Kasumi-1 (cell line): ENCODE measurements at places on chromosomes 16 and 17.

DNA sequence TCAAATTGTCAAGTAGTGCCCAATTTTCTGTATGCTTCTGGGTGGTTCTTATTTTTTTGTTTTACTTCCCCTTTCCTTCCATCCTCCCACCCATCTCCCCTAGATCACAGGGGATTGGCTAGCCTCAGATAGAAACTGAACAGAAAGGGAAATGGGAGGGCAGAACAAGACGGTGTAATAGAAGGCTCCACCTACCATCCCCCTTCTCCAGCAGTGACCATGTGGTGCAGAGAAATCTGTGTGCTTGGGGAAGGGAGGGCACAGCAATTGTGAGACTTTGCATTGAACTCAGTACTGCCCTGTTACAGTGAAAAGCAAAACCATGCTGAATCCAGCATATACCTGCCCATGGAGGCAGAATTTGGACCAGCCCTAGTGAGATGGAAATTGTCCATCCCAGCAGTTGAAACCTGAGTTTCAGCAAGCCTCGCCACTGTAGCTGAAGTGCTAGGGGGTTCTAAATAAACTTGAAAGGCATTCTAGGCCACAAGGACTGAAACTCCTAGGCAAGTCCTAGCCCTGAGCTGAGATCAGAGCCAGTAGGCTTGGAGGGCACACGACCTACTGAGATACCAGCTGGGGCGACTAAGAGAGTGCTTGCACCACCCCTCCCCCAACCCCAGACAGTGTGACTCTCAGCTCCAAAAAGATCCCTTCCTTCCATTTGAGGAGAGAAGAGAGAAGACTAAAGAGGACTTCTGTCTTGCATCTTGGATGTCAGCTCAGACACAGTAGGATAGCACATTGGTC lies 5.2 kb downstream of the SLFN11 start:
- DNase-seq = peak; percentile 67

GRCh38 chr16:64910356-64910755 lies 211.5 kb downstream of the CDH11 start:
- no peak for DNase-seq

DNA sequence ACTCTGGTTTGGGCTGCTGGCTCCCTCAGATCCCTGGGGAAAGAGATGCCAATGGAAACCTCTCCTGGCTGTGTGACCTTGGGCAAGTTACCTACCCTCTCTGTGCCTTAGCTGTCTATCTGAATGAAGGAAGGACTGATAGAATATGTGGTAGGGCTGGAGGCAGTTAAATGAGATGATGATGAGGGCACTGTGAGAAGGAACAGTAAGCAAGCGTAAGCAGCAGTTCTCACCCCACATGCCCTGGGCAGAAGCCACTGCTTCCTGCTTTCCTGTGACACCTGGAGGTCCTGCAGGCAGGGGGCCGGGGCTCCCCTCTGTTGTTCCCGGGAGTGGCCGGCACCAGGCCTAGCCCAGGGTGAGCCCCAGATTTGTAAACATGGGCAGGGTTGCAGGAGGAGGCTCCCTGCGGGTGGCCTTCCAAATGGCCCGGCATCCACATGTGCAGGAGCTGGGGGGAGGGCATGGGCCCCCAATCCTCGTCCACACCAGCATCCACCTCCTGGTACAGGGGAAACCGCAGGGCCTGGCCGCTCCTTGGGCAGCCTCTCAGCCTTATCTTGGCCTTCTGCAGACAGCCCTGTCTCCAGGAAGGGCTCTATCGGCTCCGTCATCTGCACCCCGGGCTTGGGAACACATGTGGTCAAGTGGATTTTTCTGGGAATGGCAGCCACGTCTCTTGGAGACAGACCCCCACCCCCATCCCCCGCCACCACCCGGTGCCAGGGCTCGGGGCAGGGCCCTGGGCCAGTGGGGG lies 235.6 kb upstream of the GSE1 start:
- peak; percentile 11 for DNase-seq

- DNase-seq = no peak
Measured at GRCh38 chr16:76518781-76519180, 241.6 kb downstream of the CNTNAP4 start.

GRCh38 chr17:32720671-32721070 lies 156.3 kb downstream of the MYO1D start:
- no peak for DNase-seq

DNA sequence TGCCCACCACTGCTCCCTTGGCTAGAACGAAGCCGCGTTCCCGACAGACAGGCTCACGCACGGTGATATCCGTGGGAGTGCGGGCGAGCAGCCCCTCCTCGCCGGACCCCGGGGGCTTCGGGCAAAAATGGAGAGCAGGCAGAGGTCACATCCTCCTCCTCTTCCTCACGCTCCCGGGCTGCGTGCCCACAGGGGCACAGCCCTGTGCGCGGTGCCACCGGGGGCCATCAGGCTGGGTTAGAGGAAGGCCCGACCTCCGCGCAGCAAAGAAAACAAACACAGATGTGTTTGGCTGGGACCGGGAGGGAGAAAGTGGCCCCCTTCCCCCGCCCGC lies 519 bp upstream of the NTN1 start:
- no peak for DNase-seq

- no peak for DNase-seq
Measured at GRCh38 chr17:9810100-9810949, 11.6 kb downstream of the GSG1L2 start.

DNA sequence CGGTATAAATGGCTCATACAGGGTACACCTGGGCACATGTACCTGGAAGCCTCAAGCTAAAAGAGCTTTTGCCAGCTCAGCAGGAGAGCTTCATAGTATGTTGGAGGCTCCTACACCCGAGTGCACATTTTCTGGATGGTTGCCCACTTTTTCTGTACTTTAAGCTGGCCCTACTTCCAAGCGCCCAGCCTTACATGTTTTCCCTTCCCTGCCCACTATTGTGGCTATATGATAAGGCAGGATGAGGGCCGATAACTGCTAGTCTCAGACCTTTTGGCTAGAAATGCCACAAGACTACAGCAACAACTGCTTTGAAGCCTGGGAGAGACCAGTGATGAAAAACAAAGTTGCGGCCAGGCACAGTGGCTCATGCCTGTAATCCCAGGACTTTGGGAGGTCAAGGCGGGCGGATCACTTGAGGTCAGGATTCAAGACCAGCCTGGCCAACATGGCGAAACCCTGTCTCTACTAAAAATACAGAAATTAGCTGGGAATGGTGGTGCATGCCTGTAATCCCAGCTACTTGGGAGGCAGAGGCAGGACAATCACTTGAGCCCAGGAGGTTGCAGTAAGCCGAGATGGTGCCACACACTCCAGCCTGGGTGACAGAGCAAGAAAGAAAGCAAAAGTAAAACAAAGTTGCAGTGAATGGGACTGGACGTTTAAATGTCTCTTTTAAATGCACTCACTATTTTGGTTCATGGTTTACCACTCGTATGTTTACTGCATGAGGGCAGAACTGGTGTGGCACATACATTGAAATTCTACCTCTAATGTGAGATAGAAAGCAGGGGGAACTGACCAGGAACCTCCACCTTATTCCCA lies 14.2 kb upstream of the MARCHF10 start:
- DNase-seq = no peak

DNA sequence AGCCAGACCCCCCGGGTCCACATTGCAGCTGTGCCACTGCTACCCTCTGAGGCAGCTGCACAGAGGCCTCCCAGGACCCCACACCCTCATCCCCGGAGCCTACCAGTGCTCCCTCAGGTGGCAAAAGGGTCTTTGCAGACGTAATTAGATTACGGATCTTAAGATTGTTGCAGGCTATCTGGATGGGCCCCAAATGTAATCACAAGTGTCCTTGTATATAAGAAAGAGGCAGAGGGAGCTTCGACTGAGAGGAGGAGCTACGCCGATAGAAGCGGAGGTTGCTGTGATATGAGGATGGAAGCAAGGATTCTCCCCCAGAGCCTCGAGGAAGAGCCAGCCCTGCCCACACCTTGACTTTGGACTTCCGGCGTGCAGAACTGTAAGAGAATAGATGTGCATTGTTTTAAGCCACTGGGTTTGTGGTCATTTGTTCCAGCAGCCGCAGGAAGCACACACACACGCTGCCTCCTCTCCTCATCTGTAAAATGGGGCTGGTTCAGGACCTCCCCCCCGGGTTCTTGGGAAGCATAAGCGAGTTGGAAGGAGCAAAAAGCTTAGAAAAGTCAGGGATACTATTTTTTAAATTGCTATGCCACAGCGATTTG lies 10.5 kb upstream of the RAI1 start:
- no peak for DNase-seq

GRCh38 chr17:41722231-41722630 lies 10.1 kb downstream of the GAST start:
- no peak for DNase-seq

GRCh38 chr17:58932956-58933355 lies 173.7 kb downstream of the TRIM37 start:
- no peak for DNase-seq

DNA sequence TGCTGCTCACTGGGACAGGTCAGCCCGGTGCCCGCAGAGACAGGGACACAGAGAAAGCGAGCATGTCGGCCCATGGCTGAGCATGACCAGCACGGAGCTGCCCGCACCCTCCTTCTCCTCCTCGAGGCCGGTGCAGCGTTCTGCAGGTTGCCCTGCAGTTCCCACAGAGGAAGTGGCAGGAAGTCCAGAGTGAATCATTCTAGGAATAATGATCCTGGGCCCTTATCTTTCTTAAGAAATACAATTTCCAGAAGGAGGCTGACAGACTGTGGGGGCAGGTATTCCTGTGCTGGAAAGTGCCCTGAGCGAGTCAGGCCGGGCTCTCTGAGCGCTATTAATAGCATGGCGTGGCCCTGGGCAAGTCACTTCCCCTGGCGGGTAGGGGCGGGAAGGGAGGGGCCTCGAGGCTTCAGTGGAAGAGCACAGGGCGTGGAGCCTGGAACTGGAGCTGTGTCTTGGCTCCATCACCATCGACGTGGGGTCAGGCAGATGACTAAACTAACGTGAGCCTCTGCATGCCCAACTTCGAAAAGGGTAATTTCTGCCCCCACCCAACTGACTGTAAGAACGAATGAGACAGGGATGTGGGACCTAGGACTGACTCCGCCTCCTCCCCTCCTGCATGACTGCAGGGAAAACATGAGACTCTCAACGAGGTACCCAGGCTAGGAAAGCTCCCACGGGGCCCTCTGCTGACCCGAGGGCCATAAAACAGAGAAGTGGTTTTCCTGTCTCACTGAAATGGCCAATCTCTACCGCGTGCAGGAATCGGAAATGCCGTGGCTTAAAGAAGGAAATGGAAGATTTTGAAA lies 9.8 kb downstream of the TMEM204 start:
- peak; percentile 64 for DNase-seq

DNA sequence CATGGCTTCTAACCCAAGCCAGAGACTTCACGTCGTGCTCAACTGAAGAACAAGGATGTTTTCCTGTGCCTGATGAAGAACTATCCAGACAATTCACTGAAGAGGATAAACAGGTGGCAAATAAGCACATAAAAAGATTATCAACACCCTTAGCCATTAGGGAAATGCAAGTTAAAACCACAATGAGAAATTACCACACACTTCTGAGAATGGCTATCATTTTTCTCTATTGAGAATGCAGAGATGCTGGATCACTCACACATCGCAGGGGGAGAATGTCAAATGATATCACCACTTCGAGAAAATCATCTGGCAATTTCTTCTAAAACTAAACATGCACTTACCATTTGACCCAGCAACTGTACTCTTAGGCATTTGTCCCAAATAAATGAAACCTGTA lies 162.8 kb downstream of the IRX3 start:
- DNase-seq = no peak

DNA sequence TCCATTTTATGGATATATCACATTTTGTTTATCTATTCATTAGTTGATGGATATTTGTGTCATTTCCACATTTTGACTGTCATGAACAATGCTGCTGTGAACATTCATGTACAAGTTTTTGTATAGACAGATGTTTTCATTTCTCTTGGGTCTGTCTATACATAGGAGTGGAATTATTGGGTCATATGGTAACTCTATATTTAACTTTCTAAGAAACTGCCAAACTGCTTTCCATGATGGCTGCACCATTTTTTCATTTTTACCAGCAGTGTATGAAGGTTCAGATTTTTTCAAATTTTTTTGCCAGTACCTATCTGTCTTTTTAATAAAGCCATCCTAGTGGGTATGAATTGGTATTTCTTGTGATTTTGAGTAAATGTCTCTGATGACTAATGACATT lies 15.5 kb downstream of the NFAT5 start:
- DNase-seq = no peak

GRCh38 chr16:65896448-65897153 lies 469.9 kb upstream of the CDH5 start:
- no peak for DNase-seq

GRCh38 chr16:49542946-49543630 lies 169.5 kb downstream of the C16orf78 start:
- DNase-seq = no peak

GRCh38 chr17:4724650-4725049 lies 6.6 kb upstream of the MED11 start:
- no peak for DNase-seq

- no peak for DNase-seq
Measured at GRCh38 chr16:30113031-30113710, at the start of gene GDPD3. Gene GDPD3 (minus strand): TSS chr16:30113537. CDS start chr16:30113478, 59 bp downstream.

DNA sequence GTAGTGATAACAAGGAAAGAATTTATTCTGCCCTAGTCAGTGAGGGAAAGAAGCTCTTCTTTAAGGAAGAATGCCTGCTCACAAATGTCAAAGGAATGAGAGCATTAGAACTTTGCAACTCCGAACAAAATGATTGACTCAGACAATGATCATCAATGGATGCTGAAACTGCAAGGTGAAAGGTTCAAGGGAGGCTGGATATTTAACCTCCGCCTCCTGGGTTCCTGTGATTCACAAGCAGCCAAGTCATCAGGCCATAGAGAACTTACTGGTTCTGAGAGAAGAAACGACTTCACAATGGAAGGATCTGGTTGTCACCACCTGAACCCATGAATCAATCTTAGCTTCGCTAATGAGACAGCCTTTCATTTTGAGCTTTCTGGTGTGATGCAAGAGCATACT lies 16.0 kb upstream of the SCNN1B start:
- DNase-seq = no peak

DNA sequence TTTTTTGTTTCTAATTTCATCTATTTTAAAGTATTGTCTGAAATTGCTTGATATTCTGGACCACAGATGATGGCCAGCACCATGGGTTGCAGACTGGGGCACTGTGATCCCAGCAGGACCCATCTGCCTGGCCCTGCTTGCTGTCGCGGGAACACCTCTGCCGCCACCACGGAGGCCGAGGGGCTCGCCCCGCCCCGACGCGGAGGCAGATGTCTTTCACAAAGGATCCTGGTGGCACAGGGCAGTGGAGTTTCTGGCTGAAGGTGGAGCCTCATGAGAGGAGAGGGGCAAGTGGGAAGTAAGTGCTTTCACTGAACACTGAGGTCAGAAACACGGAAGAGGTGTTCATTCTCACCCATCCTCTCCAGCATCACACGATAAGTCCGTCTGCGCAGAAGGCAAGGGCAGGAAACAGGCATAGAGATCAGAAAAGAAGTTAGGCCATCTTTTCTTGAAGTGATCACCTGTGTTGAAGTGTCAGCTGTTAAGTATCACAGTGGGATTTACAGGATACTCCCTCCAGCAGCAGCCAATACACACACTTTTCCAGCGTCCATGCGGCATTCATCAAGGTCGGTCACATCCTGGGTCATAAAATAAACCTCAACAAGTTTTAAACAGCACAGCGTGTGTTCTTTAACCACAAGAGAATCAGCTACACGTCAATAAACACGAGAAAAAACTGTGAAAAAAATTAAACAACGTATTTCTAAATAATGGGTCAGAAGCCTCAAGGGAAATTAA lies 194.5 kb downstream of the RPTOR start:
- no peak for DNase-seq

- DNase-seq = no peak
Measured at GRCh38 chr17:71110326-71110725, 941.0 kb downstream of the KCNJ2 start.

- DNase-seq = no peak
Measured at GRCh38 chr16:10368969-10369551, 16.8 kb upstream of the ATF7IP2 start.
